Right lobe of liver (tissue), 6 donors: ENCODE measurements at places on chromosomes 7 and 10. TPM values are rescaled to one million over a fixed set of nuclear protein-coding genes. Genes with fewer than 3 reads are reported as not detected.

GRCh38 chr7:25503306-25503705, 275.0 kb upstream of the NPVF start:
- no peaks in the 10 kb centered on the region for H3K4me1 ChIP-seq
- no peak for DNase-seq
- H3K4me3 ChIP-seq, result no peak overlapping the region
- H3K36me3 ChIP-seq, result no peaks in the 10 kb centered on the region
- no peaks in the 10 kb centered on the region for H3K27me3 ChIP-seq

DNA sequence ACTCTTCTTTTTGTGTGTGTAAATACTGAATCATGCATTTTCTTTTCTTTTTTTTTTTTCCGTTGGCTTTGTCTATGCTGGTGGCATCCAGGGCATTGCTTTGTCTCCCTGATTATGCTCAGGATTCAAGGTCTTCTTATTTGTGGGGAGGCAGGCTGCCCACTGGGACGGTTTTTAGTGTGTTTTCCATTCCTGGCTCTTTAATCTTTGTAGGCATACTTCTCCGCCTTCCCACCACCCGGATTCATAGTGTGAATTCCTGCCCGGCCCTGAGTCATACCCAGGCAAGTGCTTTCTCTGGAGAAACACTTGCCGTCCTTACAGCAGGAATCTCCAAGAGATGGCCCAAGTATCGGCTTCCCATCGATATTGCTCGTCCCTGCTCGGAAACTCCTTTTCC, 5.2 kb downstream of the ZNF655 start:
- H3K4me1 ChIP-seq, result peaks cover 11% of the 10 kb centered on the region
- no peak overlapping the region for H3K4me3 ChIP-seq
- peaks cover 15% of the 10 kb centered on the region for H3K36me3 ChIP-seq
- H3K27me3 ChIP-seq, result no peaks in the 10 kb centered on the region

DNA sequence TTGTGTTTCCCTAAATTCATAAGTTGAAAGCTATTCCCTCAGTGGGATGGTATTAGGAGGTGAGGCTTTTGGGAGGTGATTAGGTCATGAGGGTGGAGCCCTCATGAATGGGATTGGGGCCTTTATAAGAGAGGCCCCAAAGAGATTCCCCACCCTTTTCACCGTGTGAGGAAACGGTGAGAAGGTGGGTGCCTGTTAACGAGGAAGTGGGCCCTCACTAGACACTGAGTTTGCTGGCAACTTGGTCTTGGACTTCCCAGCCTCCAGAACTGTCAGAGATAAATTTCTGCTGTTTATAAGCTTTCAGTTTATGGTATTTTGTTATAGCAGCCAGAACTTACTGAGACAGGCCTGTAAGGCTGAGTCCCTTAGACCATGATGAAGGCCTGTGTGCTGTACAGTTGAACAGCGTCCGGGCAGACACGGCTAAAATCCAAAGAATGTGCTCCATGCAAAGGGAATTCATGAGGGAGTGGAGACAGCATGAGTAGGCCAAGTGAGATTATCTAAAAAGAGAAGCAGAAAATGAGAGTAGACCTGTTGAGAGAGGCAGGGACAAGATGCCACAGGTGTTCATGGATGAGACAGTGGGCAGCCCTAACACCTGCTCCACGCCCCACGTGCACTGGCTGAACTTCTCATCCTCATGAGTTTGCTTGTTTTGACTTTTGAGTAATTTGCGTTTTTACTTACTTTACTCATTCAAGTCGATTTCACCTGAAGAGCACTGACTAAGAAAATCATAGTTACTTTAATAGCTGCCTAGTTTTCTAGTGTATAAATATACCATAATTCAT, 66.9 kb upstream of the SFMBT2 start:
- H3K36me3 ChIP-seq, result no peaks in the 10 kb centered on the region
- no peak overlapping the region for H3K4me3 ChIP-seq
- H3K27ac ChIP-seq, result no peak overlapping the region
- no peaks in the 10 kb centered on the region for H3K4me1 ChIP-seq
- no peaks in the 10 kb centered on the region for H3K27me3 ChIP-seq

- no peak overlapping the region for H3K4me3 ChIP-seq
- H3K36me3 ChIP-seq, result no peaks in the 10 kb centered on the region
- DNase-seq, result no peak
- H3K27me3 ChIP-seq, result no peaks in the 10 kb centered on the region
- no peaks in the 10 kb centered on the region for H3K4me1 ChIP-seq
Observed at GRCh38 chr10:47435081-47435480, 48.8 kb downstream of the ANXA8 start.

GRCh38 chr7:1566687-1567048, 3.2 kb downstream of the PSMG3 start:
- DNase-seq, result no peak
- no peak overlapping the region for H3K4me3 ChIP-seq
- no peaks in the 10 kb centered on the region for H3K36me3 ChIP-seq
- no peak overlapping the region for H3K27ac ChIP-seq
- no peaks in the 10 kb centered on the region for H3K4me1 ChIP-seq

- H3K4me3 ChIP-seq, result no peak overlapping the region
- H3K27ac ChIP-seq, result no peak overlapping the region
- no peaks in the 10 kb centered on the region for H3K36me3 ChIP-seq
- no peak for DNase-seq
- no peaks in the 10 kb centered on the region for H3K27me3 ChIP-seq
- H3K4me1 ChIP-seq, result no peaks in the 10 kb centered on the region
Observed at GRCh38 chr10:89805599-89806013, 104.2 kb downstream of the KIF20B start.

The CTTNBP2 gene
- total RNA-seq, result 0.31 TPM

The STEAP1B gene
- not detected for total RNA-seq
